NCI-H1092 treated with DMSO at 0.1 percent for 48 hours (cell line): ENCODE measurements at places on chromosomes 11 and 22.

DNA sequence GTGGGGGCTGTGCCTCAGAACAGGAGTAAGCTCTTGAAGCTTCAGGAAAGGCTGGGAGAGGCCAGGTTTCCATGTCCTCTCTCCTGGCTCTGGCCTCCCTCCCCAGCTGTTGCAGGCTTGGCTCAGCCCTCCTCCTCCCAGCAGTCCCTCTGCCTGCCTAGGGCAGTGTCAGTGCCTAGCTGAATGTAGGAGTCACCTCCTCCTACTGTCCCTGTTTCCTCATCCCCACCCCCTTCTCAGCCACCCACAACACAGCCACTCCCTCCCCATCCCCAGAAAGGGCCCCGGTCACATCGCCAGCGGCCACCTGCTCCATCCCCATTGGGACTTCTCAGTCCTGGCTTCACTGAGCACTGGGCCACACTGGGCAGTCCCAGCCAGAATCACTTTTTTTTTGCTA is 2.9 kb upstream of the FBLN1 start:
- no peak for DNase-seq

DNA sequence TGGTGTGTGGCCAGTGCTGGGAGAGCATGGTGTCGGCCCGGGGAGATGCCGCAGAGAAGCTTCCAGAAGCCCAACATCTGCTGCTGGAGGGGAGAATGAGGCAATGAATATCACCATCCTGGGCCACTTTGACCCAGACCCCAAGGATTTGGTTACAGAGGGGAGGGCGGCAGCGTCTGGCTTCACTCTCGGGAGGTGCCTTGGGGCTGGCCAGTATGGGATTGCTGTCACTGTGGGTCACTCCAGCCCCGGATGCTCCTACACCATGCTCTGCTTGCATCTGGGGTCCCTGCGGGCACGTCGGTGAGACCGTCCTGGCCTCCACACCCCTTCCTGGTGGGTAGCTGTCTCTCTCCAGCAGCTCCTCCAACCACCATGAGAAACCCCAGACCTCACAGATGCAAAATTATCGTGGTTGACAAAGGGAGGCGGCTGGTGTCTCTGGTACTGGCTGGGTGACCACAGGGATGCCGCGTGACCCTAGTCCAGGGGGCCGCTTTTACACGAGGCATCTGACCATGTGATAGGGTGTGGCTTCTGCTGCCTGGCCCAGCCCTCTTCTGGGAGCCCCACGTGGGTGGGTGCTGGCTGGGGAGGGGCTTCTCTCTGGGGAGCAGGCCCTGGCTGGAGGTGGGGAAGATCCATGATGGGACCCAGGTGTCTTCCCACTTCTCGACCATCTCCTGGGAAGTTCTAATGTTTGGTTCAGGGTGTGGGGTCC is 5.7 kb downstream of the KCNQ1 start:
- no peak for DNase-seq

GRCh38 chr11:130829920-130830511 is 86.3 kb downstream of the SNX19 start:
- DNase-seq: no peak

DNA sequence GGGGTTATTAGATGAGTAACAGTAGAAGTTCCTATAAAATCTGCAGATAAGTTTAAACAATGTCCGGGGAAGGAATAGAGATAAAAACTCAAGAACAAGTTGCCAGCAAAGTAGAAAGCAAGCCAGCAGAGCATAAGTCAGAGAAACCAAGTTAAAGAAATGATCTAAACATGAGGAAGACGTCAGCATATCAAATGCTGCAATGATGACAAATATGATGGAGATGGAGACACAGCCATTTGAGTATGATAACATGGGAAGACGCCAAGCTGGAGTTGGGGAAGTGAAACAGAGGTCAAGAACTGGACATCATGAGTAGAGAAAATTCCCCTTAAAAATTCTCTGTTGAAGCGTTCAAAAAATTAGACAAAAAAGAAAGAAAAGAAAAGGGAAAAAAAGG is 571.5 kb downstream of the CNTN5 start:
- no peak for DNase-seq

DNA sequence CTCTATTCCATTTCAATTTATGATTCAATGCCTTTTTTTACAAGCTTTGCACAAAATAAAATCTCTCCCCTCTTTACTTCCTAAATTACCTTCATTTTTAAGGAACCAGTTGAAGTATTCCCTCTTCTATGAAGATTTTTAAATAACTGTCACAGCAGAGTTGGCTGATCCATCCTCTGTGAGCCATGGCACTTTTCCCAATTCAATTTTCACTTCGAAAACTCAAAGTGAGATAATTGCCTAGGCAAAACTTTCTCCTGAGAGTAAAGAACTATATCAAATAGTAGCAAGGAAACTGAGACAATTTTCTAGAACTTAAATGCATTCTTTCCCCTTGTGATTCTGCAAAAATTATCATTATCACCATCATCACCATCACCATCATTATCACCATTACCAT is 259.9 kb upstream of the ARHGAP20 start:
- DNase-seq: no peak
